NCI-H748 treated with DMSO at 0.1 percent for 48 hours (cell line): ENCODE measurements at places on chromosomes 16 and 17.

DNA sequence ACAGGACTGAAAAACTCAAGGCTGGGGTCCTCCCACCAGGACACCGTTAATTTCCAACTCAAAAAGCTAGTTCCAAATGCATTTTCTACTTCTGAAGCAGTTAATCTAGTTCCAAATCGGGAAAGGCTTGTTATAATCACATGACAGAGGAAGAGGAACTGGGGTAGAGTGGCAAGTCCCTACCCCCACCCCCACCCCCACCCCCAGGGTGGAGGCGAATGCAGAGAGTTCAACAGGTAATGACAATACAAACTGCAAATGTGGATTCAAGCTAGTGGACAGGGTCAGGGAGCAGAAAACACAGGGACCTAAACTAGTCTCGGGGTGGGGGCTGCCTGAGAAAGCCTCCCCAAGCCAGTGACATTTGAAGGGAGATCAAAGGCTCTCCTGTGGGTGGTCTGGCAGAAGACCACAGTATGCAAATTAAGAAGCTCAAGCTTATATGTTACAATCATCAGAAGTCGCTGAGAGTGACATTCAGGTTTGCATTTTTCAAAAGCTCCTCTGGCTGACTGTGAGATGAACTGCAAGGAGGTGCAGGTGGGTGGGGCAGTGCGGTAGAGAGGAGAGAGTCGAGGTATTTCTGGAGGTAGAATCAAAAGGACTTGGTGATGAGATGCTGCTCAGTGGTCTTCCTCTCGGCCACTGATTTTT is 56.4 kb upstream of the SLC25A19 start:
- DNase-seq: no peak

- no peak for DNase-seq
Measured at GRCh38 chr16:1723450-1724147, 17.6 kb downstream of the MAPK8IP3 start.

- DNase-seq: no peak
Measured at GRCh38 chr17:10743316-10744009, 13.6 kb upstream of the TMEM220 start.

DNA sequence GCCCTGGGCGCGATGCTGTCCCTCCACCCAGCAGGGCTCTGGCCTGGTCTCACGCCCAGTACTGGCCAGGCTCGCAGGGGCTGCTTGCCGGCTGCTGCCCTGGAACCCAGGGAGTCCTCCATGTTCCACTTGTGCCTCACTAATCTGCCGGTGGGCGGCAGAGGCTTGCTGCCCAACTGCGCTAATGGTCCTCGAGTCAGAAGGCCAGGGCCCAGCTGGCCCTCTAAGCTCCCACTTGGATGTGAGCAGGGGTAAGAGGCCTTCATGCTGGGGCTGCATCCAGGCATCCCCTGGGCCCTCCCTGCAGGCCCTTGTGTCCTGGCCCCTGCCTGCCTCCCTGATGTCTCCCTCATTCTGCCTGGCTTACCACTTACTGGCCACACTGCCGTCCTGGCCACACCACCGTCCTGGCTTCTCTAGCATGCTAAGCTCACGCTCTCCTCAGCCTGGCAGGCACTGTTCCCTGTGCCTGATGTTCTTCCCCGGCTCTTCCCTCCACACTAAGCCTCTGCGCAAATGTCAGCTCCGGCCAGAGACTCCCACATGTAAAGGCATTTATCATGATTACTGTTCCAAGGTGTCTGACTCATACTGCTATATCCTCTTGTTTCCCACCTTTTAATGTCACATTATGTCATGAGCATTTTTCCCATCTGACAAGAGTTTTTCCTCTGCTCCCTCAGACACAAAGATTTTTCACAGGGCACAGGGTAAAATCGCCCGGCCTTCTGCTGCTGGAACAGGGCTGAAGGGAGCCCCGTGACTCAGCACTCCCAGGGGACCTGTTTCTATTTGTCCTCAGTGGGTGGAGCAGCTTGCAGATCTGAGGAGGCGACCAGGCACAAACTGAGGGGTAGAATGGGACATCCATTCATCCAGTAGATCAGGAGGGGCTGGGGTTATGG is 15.9 kb downstream of the B9D1 start:
- no peak for DNase-seq

DNA sequence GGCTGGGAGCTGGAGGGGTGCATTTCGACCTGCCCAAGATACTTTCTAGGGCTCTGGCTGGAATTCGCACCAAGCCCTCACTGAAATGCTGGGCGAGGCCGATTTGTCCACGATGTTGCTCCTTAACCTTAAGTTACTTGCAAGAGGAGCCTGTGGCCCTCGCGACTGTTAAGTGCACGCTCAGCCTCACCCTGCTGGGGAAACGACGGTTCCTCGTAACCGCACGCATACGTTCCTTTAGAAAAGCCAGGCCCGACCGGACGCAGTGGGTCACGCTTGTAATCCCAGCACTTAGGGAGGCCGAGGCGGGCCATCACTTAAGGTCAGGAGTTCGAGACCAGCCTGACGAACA is 607 bp upstream of the NCOR1 start:
- DNase-seq: no peak

DNA sequence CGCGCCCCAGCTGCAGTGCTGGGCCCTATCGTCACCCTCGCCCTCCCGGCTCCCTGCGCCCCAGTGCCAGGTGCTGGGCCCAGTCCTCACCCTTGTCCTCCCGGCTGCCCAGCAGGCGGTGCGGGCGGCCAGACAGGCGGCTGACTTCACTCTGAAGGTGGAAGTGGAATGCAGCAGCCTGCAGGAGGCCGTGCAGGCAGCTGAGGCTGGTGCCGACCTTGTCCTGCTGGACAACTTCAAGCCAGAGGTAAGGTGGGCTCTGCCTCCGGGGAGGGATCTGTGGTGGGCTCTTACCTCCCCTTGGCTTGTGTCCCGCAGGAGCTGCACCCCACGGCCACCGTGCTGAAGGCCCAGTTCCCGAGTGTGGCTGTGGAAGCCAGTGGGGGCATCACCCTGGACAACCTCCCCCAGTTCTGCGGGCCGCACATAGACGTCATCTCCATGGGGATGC is 17.9 kb downstream of the QPRT start:
- no peak for DNase-seq

DNA sequence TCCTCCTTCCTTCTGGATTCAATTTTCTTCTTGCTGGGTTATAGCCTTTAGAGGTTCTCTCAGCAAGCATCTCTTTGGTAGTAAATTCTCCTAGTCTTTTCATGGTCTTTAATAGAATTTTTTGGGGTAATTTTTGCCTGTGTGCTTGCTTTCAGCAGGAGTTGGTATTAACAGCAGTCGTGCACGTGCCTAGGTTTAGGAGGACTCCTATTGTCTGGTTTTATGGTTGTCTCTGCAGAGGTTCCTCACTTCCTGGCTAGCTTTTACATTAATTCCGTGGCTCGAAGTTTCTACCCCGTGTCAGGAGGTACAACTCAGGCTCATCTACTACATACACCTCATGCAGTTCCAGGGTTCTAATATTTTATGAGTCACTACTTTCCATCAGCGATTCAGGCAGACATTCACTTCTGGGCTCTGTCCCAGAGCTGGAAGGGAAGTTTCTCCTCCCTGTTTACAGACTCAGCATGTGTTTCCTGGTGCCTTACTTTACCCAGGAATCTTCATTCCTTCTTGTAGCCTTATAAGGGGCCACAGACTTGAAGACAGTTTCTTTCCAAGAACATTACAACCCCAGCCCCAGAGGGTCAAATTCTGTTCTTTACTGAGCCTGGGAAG is 643.6 kb downstream of the HS3ST4 start:
- no peak for DNase-seq

DNA sequence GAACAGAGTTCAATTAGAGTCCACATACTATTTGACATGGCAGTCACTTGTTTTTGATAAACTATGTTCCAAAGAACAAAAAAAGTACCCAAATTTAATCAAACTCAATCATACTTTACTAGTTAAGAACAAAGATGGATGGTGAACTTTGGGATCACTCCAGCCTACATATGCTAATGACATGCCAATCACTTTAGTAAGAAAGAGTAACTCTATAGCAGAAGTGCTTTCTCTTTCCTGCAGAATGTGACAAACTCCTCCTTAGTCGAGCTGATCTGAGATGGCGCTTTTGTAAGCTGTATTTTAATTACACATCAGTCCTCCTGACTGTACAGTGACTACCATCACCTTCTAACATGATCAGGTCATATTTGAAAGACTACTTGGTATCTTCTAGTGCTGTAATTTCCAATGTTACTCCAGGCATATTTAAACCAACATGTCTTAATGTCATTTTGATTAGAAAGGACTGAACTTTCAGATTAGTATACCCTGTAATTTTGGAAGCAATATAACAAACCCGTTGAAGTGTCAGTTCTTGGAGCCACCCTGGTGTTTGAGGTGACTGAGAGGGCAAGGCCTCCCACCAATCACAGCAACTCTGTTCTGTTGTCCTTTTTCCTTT is 4.1 kb downstream of the NETO2 start:
- no peak for DNase-seq

GRCh38 chr17:17766077-17766743 is 70.6 kb downstream of the SREBF1 start:
- no peak for DNase-seq

GRCh38 chr17:42274812-42275526 is 1.2 kb downstream of the STAT5B start:
- no peak for DNase-seq

DNA sequence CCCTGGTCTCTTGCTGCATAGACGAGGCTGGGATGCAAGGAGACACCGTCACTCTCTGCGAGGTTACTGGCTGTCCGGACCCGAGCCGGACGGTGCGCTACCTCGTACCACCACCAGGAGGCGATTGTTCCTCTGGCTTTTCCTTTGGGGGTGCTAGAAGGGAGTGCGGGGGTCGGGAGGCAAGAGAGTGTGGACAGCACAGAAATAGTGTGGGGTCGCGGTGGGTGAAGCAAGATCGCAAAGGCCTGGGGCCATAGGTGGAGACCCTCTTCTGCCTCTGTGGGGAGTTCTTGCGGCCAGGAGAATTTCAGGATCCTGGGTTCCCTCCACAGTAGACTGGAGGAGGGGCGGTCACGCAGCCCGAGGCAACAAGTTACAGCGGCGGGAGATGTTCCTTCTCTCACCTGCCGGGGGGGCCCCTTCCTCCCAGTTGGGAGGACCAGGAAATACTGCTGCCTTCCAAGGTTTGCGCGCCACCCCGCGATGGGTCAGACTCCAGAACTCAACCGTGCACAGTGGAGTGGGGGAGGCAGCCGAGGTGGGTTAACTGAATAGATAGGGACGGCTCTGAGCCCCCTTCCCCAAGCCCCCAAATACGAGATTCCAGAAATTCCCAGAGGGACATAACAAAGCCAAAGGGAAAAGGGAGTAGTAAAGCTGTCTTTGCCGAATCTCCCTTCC is 6.9 kb downstream of the PHOSPHO1 start:
- peak; percentile 21 for DNase-seq

DNA sequence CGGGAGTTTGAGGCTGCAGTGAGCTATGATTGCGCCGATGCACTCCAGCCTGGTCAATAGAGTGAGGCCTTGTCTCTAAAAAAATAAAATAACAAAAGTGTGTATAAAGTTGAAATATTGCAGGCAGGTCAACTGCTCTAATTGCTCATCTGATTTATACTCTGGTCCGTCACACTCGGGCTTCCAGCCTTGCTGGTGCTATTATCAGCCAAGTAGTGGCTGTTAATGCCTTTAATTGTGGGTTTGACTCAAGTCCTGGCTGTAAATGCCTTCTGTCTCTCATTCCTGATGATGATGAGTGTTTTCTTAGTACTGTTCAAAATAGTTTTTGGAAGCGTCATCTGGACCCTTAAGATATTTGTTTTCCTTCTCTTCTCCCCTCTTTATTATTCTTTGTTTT is 18.4 kb downstream of the SYT17 start:
- DNase-seq: no peak

- peak; percentile 39 for DNase-seq
Measured at GRCh38 chr17:68398691-68399637, 58.3 kb downstream of the WIPI1 start.

- DNase-seq: peak; percentile 85
Measured at GRCh38 chr17:1627982-1628855, at the start of gene SLC43A2. Gene SLC43A2 (minus strand): TSS chr17:1628834. CDS start chr17:1627874, 960 bp downstream.

GRCh38 chr17:49987681-49988441 is 7.2 kb downstream of the DLX3 start:
- no peak for DNase-seq

DNA sequence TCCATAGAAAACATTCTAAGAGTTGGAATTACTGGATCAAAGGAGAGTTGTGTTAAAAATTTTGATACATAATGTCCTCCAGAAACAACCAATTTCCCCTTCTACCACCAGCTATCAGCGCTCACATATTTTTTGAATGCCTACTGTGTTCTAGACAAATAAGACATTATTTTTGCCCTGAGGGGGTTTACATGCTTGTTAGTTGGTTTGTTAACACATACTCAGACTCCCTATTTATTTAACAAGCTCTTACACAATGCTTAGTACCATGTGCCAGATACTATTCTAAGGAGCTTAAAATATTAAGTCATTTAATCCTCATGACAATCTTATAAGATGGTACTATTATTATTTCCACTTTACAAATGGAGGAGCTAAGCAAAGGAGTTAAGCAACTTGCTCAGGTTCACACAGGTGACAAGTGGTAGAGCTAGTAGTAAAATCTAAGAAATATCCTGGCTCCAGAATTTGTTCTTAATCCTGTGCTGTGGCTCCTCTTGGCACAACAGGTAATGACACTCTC is 194.2 kb downstream of the UTP18 start:
- no peak for DNase-seq

DNA sequence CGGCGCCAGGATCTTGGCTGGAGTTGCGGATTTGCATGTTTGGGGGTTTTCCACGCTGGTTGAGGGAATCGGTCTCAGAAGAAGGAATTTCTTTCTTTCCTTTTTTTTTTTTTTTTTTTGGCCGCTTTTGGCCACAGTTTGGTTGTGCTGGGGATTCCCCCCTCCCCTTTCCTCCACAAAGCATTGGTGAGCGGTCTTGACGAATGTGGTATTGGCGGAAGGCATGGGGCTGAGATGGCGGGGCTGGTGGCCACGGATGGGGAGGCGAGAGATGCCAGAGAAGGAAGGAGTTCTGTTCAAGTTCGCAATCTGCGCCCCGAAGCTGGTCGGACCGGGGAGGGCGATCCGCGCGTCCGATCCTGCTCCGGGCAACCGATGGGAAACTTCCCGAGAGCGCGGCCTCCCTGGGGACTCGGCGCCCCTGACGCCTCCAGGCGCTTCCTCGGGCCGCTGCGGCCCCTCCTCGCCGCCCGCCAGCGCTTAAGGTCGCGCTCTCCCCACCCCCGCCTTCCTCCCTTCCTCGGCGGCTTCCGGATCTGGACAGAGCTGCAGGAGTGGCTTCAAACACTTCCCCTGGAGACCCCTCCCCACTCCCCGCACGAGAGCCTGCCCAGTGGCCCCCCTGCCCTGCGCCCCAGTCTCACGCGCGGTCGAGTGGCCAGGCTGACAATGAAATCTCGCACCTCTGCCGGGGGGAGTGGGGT is 43.2 kb downstream of the RAI1 start:
- no peak for DNase-seq
